GM12865 (cell line): ENCODE measurements at places on chromosomes 1 and 21.
A peak's percentile ranks its signal among the peaks of the same experiment; 100 is the strongest.

DNA sequence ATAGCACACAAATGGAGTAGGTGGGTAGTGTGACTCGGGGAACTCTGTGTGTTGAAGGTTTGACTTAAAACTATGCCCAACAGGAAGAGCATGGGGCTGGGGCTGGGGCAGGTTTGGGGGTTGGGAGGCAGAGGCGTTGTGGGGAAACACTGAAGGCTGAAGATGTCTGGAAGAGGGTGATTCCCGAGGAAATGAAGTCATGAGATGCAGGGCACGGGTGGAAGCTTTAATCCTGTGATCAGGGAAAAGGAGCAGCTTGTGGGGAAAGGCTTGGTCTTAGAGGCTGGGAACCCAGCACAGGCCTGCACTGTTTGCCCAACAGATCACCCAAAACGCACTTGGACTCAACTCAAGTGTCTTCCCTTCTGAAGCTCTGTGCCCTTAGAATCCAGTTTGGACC, 26.6 kb upstream of the CTBS start:
- DNase-seq, result no peak

- no peak for DNase-seq
These were observed 12.4 kb downstream of the SKI start for GRCh38 chr1:2240270-2241156.

- no peak for DNase-seq
These were observed 34.6 kb downstream of the RUNX1 start for GRCh38 chr21:35014302-35015041.

GRCh38 chr1:191634801-191635508, 523.3 kb upstream of the RGS18 start:
- DNase-seq, result no peak

GRCh38 chr1:53138991-53139884, 3.2 kb downstream of the SLC1A7 start:
- no peak for DNase-seq

DNA sequence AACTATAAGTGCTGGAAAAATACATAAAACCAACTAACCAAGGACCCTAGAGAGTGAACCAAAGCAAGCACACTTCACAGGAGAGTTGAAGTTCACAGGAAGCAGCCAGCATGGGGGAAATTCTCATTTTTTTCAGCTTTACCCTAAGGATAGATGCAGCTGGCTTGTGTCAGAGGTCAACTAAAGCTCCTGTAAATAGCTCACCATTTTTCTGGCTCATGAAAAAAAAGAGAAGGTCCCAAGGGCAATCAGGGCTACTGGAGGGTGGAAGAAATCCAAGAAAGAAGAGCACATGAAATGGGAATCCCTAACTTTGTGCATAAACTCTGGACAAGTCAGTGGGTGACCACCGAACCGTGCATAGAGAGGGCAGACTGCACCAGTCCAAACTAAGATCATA, 58.3 kb downstream of the KCNJ15 start:
- no peak for DNase-seq

DNA sequence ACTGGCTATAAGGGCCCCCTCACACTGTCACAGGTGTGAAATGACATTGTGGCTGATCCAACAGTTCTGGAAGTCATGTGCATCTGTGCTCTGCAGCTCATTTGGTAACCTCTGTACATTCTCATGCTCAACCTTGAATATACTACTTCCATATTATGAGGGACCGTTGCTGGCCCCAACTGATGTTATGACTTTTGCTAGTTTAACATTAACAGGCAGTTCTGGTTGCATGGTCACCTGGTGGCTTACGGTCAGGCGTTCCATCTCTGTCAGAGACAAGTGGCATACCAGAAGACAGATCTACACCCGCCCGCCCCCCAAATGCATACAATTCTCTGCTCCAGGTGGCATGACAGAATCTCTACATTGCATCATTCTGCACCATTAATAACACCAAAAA, 6.0 kb upstream of the DIP2A start:
- DNase-seq, result no peak

- no peak for DNase-seq
These were observed 26.5 kb upstream of the POU2F1 start for GRCh38 chr1:167194182-167194581.

DNA sequence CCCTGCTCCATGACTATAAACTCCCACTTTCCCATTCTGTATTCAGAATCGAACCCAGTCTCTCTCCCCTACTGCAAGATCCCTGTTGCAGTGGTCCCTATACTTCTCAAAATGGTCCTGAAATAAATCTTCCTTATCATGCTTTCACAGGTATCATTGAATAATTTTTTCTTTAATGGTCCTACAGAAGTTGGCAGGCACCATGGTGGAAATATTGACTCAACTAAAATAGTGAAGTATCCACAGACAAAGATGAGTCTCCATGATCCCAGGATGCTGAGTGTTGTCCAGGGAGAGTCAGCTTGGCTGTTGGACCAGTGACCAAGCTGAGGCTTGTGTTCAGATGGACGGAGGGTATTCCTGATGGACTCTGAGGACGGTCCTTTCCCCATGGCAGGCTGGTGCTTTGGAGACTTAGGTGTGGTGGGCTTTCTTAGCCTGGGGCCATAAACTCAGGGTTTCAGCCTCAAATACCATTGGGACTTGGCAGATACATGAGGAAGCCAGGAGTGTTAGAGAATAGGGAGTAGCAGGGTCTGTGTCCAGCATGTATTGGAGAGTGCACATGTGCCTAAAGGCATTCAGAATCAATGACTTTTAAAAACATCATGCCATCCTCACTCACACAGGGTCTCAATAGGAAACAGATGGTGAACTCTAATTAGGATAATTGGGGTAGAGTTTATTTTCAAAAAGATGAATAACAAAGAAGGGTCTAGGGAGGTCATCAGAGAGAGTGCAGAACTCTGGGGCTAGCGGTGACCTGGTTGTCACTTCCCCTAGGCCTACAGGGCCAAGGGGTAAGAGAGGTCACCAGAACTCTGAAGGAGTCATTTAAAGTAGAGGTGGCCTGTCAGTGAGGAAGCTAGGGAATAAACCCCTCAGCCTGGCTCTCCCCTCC, 19.8 kb downstream of the TINAGL1 start:
- DNase-seq, result no peak

GRCh38 chr1:7352974-7353373, 418.1 kb upstream of the VAMP3 start:
- DNase-seq, result no peak

- DNase-seq, result peak; percentile 83
These were observed 745 bp downstream of the RCSD1 start for GRCh38 chr1:167630568-167631385.

DNA sequence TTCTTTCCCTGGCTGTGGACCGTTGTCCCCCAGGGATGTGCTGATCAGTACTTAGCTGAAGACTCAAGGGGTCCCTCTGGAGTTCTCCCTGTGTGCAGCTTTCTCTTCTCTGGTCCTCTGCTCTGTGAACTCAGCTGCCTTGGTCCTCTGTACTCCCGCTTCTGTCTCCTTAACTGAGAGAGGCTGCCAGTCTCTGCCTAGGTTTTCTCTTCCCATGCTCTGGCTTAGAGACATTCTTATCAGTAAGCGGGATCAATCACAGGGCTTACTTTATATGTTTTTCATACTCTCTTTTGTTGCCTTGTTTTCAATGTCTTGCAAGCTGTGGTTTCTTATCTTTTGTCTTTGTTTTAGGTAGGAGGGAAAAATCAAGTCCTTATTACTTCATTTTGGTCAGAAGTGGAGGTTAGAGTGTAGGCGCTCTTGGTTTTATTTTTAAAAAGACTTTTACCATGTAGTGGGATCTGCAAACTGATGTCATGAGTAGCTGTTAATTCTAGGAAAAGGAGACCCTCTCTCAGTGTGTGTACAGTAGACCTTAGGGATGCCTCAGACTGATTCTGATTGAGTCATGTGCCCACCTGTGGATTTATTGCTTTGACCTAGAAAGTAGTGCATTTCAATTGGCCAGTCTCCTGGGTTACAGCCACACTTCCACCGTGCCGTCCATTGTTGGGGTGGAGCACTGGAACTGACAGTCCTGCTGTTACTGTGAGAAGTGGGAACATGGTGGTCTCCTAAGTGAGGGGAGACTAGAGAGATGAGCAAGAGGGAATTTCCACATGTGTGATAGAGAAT, 46.6 kb downstream of the TTC3 start:
- no peak for DNase-seq

DNA sequence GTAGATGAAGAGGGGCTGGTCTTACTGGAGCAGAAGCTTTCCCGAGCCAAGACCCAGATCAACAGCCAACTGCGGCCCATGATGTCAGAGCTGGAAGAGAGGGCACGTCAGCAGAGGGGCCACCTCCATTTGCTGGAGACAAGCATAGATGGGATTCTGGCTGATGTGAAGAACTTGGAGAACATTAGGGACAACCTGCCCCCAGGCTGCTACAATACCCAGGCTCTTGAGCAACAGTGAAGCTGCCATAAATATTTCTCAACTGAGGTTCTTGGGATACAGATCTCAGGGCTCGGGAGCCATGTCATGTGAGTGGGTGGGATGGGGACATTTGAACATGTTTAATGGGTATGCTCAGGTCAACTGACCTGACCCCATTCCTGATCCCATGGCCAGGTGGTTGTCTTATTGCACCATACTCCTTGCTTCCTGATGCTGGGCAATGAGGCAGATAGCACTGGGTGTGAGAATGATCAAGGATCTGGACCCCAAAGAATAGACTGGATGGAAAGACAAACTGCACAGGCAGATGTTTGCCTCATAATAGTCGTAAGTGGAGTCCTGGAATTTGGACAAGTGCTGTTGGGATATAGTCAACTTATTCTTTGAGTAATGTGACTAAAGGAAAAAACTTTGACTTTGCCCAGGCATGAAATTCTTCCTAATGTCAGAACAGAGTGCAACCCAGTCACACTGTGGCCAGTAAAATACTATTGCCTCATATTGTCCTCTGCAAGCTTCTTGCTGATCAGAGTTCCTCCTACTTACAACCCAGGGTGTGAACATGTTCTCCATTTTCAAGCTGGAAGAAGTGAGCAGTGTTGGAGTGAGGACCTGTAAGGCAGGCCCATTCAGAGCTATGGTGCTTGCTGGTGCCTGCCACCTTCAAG, 57.3 kb downstream of the LAMC2 start:
- no peak for DNase-seq

DNA sequence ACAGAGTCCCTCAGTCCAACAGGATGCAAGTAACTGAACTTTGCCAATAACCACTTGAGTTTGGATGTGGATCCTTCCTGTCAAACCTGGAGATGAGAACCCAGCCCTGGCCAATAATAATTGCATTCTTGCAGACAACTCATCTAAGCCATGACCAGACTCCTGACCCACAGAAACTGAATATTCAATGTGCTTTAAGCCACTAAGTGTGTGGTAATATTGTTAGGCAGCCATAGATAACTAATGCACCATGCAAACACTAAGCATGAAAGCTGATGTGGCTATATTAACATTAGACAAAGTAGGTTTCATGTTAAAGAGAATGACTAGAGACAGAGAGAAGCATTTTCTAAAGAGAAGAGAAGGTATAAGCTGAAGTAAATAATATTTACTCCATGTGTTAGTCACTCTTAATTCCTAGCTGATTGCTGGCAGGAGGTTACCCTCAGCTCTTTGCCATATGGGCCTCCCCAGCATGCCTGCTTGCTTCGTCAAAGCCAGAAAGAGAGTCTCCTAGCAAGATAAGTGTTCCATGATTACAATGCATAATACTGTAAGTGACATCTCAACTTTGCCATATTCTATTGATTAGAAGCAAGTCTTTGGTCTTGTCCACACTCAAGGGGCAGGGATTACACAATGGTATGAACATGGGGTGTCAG, 276.4 kb upstream of the PLXNA2 start:
- DNase-seq, result no peak

- DNase-seq, result no peak
These were observed 18.3 kb downstream of the BTG2 start for GRCh38 chr1:203323587-203323986.

GRCh38 chr1:21225065-21225464, 48.4 kb upstream of the EIF4G3 start:
- DNase-seq, result no peak

GRCh38 chr1:198498881-198499280, 41.6 kb downstream of the ATP6V1G3 start:
- DNase-seq, result no peak

DNA sequence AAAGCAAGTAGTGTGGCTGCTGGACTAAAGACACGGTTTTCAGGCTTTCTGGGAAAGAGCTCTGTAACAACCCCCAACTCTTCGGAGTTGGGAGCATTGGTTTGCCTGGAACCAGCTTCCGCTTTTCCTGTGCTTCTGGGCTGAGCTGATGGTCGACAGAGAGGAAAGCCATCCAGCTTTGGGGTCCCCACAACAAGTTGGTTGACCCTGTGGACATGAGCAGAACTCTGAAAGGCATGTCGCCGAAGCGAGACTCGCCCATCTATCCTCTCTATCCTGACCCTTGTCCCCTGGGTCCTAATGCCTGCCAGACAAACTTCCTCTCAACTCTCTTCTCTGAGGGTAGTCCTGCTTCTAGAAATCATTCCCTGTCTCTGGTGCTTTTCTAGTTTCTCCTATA, 31.9 kb upstream of the FCGR2A start:
- DNase-seq, result peak; percentile 54

GRCh38 chr1:90193116-90193515, 198.2 kb downstream of the ZNF326 start:
- no peak for DNase-seq

DNA sequence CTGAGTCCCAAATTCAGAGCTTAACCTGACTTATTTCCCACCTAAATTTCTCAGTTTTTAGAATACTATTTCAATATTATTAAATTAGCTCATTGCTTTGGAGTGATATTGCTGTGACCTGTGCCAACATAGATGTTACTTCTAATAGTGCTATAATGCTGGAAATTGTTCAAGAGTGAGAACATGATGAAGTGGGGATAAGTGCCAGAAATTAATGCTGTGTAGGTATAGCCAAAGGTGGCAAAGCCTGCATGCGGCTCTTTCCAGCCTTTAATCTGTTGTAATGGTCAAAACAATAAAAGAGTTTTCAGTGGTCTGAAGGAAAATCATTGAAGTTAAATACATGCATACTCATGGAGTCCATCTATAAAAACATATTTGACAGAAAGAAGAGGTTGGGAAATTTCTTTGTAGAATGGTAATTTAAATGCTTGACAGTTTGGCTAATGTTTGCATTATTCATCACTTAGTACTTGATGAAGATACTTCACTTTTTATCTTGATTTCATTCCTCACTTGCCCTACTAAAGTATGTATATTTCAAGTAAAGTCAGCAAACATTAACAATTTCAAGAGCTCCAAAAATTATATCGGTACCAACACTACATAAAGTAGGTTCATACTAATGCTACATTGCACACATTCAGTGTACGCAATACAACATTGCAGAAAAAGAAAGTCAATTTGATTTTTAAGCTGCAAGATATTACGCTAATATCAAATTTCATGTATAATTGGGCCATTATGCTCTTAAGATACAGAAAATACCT, 82.1 kb downstream of the OLFM3 start:
- DNase-seq, result no peak
